Uterus (tissue), 4 donors: ENCODE measurements at places on chromosomes 4 and X.

- H3K36me3 ChIP-seq = no peaks in the 10 kb centered on the region
- no peaks in the 10 kb centered on the region for H3K4me1 ChIP-seq
- H3K27me3 ChIP-seq = peaks cover 6% of the 10 kb centered on the region
- no peak overlapping the region for H3K27ac ChIP-seq
- DNase-seq = no peak
Measured at GRCh38 chr4:82049294-82049693, 324.5 kb downstream of the HNRNPD start.

DNA sequence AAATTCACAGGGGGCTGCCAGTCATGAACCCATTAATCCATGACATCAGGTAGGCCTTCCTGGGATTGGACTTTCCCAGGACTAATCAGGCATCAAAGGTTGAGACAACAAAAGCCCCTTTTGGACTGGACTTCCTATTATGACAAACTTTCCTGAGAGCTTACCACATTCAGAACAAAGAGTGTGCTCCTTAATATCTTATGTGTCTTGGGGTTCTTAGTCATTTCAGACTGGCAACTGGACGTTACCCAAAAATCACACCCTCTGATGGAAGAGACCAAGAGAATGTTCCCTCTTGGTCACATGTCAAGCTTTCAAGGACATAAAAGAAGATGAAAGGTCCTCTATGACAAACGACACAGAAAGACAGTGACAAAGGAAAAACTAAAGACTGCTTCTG lies 31.6 kb upstream of the PPP1R2C start:
- H3K27me3 ChIP-seq = no peaks in the 10 kb centered on the region
- DNase-seq = no peak
- no peak overlapping the region for H3K4me3 ChIP-seq
- no peak overlapping the region for H3K27ac ChIP-seq

- no peaks in the 10 kb centered on the region for H3K4me1 ChIP-seq
- no peak for DNase-seq
- H3K36me3 ChIP-seq = no peaks in the 10 kb centered on the region
- no peak overlapping the region for H3K4me3 ChIP-seq
- H3K27ac ChIP-seq = no peak overlapping the region
- no peaks in the 10 kb centered on the region for H3K27me3 ChIP-seq
Measured at GRCh38 chr4:22217480-22217879, 268.9 kb upstream of the KCNIP4 start.

GRCh38 chrX:16606142-16606720 lies 43.7 kb upstream of the S100G start:
- no peak overlapping the region for H3K4me3 ChIP-seq
- H3K4me1 ChIP-seq = no peaks in the 10 kb centered on the region
- H3K27ac ChIP-seq = no peak overlapping the region
- H3K36me3 ChIP-seq = no peaks in the 10 kb centered on the region
- H3K27me3 ChIP-seq = no peaks in the 10 kb centered on the region

- no peak overlapping the region for H3K27ac ChIP-seq
- no peak for DNase-seq
- no peaks in the 10 kb centered on the region for H3K4me1 ChIP-seq
- H3K36me3 ChIP-seq = no peaks in the 10 kb centered on the region
Measured at GRCh38 chr4:189659287-189659686, 281.4 kb upstream of the FRG1 start.

- H3K27ac ChIP-seq = no peak overlapping the region
- no peak for DNase-seq
- H3K4me1 ChIP-seq = no peaks in the 10 kb centered on the region
- H3K4me3 ChIP-seq = no peak overlapping the region
- no peaks in the 10 kb centered on the region for H3K36me3 ChIP-seq
Measured at GRCh38 chr4:169627307-169627706, 6.9 kb downstream of the CLCN3 start.

- no peak overlapping the region for H3K27ac ChIP-seq
- H3K4me1 ChIP-seq = no peaks in the 10 kb centered on the region
- H3K4me3 ChIP-seq = no peak overlapping the region
- no peaks in the 10 kb centered on the region for H3K36me3 ChIP-seq
- no peaks in the 10 kb centered on the region for H3K27me3 ChIP-seq
Measured at GRCh38 chr4:171390626-171391025, 422.6 kb upstream of the GALNTL6 start.

DNA sequence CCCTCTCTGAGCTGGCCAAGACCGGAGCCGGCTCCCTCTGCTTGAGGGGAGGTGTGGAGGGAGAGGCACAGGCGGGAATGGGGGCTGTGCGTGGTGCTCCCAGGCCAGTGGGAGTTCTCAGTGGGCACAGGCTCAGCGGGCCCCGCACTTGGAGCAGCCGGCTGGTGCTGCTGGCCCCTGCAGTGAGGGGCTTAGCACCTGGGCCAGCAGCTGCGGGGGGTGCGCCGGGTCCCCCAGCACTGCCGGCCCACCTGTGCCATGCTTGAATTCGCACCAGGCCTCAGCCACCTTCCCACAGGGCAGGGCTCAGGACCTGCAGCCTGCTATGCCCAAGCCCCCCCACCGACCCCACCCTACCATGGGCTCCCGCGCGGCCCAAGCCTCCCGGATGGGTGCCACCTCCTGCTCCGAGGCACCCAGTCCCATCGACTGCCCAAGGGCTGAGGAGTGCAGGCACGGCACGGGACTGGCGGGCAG lies 602.5 kb downstream of the KCTD8 start:
- H3K27me3 ChIP-seq = no peaks in the 10 kb centered on the region
- H3K27ac ChIP-seq = no peak overlapping the region
- H3K36me3 ChIP-seq = no peaks in the 10 kb centered on the region
- DNase-seq = no peak

DNA sequence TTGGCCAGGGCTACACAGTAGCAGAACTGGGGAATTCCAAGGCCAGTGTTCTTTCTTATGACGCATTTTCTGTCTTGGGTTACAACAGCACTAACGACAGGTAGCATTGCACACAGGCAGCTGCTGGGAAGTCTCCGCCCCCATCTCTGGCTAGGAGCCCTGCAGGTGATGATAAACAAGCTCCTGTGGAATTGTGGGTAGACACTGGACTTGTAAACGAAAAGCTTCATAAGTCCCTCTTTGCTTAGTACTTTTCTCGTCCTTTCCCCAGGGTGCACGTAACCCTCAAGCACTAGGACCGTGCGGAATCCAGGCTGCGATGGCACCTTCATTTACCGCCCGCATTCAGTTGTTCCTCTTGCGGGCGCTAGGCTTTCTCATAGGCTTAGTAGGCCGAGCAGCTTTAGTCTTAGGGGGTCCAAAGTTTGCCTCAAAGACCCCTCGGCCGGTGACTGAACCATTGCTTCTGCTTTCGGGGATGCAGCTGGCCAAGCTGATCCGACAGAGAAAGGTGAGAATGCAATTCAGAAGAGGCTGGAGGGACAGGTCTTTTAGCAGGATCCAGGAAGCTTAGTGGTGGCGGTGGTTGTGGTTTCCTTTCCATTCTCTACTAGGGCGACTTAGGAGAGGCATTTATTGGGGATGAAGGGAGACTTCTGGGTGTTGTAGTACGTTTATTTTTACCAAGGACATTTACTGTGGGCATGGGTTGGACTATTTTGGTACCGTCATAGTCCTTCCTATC lies at the start of gene FAAH2:
TSS of gene FAAH2 (plus strand) at position 200 of the 745 bp plus-strand sequence. CDS start at position 320, 120 bp downstream.
- H3K27me3 ChIP-seq = no peaks in the 10 kb centered on the region
- H3K36me3 ChIP-seq = no peaks in the 10 kb centered on the region
- no peak within 1 kb of the TSS for H3K27ac ChIP-seq
- no peak within 1 kb of the TSS for H3K4me3 ChIP-seq
- DNase-seq = no peak

- H3K36me3 ChIP-seq = no peaks in the 10 kb centered on the region
- H3K4me1 ChIP-seq = no peaks in the 10 kb centered on the region
- H3K27ac ChIP-seq = no peak overlapping the region
- no peak overlapping the region for H3K4me3 ChIP-seq
Measured at GRCh38 chr4:57084360-57084759, 25.8 kb downstream of the IGFBP7 start.

DNA sequence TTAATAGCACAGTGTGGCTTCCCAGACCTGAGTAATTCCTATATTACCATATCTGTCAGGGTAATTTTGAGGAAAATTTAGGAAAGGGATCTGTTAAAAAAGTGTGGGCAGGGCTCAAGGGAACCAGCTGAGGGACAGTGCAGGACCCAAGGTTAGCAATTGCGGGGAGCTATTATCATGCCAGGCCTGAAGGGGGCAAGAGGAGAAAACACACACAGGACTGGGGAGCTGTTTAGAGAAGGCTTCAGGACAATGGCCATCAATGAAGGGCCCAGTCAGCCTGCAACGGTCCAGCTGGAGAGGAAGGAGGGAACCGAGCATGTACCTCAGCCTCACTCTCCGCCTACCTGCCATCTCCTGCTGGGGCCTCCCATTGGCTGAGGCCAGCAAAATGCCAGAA lies 19.0 kb upstream of the NHS start:
- no peaks in the 10 kb centered on the region for H3K36me3 ChIP-seq
- H3K27ac ChIP-seq = no peak overlapping the region
- no peaks in the 10 kb centered on the region for H3K4me1 ChIP-seq
- DNase-seq = no peak

GRCh38 chrX:115233497-115234455 lies at the start of gene LRCH2:
LRCH2 (minus strand) TSS chrX:115234096; CDS start chrX:115234041, 55 bp downstream.
- no peaks in the 10 kb centered on the region for H3K4me1 ChIP-seq
- no peaks in the 10 kb centered on the region for H3K27me3 ChIP-seq
- H3K36me3 ChIP-seq = no peaks in the 10 kb centered on the region
- peak within 1 kb of the TSS; percentile 53 for H3K4me3 ChIP-seq
- DNase-seq = peak; percentile 55

DNA sequence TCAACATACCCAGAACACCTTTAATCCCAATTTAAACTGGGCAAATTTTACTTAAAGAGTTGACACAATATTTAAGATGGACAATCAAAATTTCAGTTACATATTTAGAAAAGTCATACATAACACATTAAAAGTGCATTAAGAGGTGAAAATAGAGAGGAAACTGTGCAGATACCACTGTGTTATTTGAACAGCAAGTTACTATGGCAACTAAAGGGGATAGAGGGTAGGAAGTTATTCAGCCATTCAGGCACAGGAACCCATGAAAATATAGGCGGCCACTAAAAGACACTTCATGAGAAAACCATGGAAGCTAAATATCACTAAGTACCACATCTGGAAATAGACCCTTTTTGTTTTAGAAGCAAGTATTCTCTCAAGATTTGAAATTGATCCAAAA lies 75.1 kb downstream of the PDGFC start:
- H3K4me1 ChIP-seq = no peaks in the 10 kb centered on the region
- no peak overlapping the region for H3K4me3 ChIP-seq
- no peaks in the 10 kb centered on the region for H3K36me3 ChIP-seq
- H3K27ac ChIP-seq = no peak overlapping the region

- no peaks in the 10 kb centered on the region for H3K36me3 ChIP-seq
- H3K27ac ChIP-seq = no peak overlapping the region
- DNase-seq = no peak
- H3K4me3 ChIP-seq = no peak overlapping the region
- no peaks in the 10 kb centered on the region for H3K4me1 ChIP-seq
Measured at GRCh38 chr4:42149004-42149403, 3.5 kb downstream of the BEND4 start.

DNA sequence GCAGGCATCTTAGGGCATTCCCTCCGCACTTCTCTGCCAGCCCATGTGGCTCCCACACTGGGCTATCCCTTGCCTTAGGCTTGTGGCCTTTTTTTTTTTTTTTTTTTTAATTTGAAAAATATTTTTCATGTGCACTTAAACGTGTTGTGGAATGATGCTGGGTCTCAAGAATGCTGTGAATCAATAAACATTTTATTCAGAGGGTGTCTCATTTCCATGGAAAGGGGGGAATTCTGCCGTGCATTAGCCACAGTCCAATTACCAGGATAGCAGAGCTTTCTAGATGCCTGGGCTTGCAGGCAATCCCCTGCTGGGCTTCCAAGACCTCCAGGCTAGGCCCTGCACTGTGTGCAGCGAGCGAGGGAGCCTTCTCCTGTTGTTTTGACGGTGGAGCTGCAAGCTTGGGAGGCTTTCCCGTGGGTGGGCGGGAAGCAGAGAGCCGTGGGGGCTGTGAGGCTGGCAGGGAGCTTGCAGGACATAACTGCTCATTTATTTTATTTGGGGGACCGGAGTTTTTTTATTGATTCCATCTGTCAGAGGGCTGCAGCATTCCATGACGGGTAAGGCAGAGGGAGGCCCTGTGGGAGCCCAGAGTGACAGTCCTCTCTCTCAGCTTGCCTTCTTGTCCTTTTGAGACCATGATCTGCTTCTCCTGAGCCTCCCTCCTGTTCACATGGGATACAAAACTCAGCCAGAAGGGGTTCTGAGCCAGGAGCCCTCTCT lies 2.6 kb upstream of the CPZ start:
- H3K4me1 ChIP-seq = no peaks in the 10 kb centered on the region
- DNase-seq = no peak
- H3K4me3 ChIP-seq = no peak overlapping the region
- no peaks in the 10 kb centered on the region for H3K36me3 ChIP-seq
- H3K27ac ChIP-seq = no peak overlapping the region

DNA sequence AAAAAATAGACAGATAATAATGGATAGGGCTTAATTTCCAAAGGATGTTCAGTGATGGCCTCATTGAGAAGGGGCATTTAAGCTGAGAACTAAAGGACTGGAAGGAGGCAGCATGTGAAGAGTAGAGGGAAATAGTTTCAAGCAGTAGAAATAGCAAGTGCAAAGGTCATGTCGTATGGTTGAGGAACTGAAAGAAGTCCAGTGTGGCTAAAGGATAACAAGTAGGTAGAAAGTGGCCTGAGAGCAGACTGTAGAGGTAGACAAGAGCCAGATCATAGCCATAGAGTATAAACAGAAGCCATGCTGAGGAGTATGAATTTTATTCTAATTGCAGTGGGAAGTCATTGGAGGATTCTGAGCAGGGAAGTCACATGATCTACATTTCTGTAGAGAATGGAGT lies 72.3 kb downstream of the GRIA3 start:
- H3K27ac ChIP-seq = no peak overlapping the region
- H3K36me3 ChIP-seq = no peaks in the 10 kb centered on the region
- no peaks in the 10 kb centered on the region for H3K27me3 ChIP-seq
- no peak overlapping the region for H3K4me3 ChIP-seq

- H3K36me3 ChIP-seq = no peaks in the 10 kb centered on the region
- DNase-seq = no peak
- H3K27ac ChIP-seq = peak overlapping the region; percentile 74
- no peak overlapping the region for H3K4me3 ChIP-seq
- H3K27me3 ChIP-seq = no peaks in the 10 kb centered on the region
Measured at GRCh38 chr4:16627999-16628398, 270.4 kb downstream of the LDB2 start.

- H3K4me1 ChIP-seq = no peaks in the 10 kb centered on the region
- DNase-seq = no peak
- H3K36me3 ChIP-seq = no peaks in the 10 kb centered on the region
- no peak overlapping the region for H3K4me3 ChIP-seq
- no peak overlapping the region for H3K27ac ChIP-seq
Measured at GRCh38 chr4:150994721-150995120, 20.4 kb downstream of the LRBA start.

- no peaks in the 10 kb centered on the region for H3K36me3 ChIP-seq
- H3K4me1 ChIP-seq = no peaks in the 10 kb centered on the region
- no peaks in the 10 kb centered on the region for H3K27me3 ChIP-seq
- no peak for DNase-seq
- H3K4me3 ChIP-seq = no peak overlapping the region
Measured at GRCh38 chr4:15794905-15795304, 16.8 kb downstream of the CD38 start.

DNA sequence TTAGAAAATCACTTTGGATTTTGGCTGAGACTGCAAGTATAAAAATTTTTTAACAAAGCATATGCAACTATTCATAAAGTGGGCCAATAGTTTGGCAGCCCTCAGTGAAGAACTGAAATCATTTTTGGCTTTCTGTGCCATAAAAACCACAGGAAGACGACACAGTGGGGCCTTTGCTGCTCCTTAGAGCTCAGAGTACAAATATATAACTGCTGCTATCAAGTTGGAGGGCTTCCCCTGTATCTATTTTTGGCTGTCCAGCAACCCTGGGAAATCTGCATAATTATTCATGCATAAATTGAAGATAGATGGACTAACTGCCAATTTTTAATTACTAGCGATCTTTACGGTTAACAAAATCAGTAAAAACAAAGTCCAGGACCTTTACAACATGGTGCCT lies 51.5 kb upstream of the FTHL17 start:
- H3K36me3 ChIP-seq = no peaks in the 10 kb centered on the region
- H3K4me1 ChIP-seq = no peaks in the 10 kb centered on the region
- H3K27me3 ChIP-seq = no peaks in the 10 kb centered on the region
